Choroid plexus epithelial cell (primary cell): ENCODE measurements at places on chromosomes 12 and 14.

DNA sequence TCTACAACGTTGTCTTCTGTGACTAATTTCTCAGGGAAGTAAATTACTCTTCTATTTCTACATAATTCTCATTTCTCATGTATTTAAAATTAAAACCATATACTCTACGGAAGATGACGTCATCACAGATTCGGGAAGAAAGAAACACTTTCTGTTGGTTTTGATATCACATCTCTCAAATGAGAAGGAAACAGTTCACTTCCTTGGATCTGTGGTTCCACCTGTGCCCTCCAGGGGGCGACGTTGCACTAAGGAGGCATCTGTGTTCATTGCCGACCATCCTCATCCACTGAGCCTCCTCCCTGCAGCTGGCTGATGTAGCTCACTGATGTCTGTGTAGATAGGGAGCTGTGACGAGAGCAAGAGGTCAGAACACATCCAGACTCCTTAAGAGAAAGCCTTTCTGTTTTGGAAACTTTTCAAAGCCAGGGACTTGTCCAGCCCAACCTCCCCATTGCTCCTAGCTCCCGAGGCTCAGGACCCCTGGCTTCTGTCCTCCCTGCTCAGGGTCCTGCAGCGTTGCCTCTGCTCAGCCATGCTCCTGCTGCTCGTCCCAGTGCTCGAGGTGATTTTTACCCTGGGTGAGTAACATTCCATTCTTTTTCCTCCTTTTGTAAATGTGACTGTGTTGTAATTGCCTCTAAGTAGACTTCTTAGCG, 172.7 kb upstream of the OR4E1 start:
- peak; percentile 20 for DNase-seq

GRCh38 chr12:121255433-121255832, 41.1 kb downstream of the CAMKK2 start:
- DNase-seq: no peak

- peak; percentile 89 for DNase-seq
Observed at GRCh38 chr12:50732591-50732990, 31.3 kb upstream of the ATF1 start.

DNA sequence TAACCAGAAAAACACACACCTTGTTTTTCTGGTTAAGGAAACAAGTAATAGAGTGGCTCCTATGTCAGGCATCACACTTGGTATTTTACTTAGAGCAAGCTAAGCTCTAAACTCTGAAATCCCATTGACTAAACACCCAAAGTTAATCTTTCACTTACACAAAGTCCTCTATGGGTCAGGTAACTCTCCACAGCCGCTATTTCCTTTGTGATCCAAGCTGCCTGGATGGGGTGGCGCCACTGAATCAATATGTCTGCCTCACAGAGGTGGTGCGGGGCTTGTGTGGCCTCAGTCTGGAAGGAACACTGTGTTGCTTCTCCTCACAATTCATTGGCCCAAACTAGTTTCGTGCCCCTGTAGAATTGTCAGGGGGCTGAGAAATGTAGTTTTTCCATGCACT, 160.0 kb upstream of the E2F7 start:
- DNase-seq: no peak

DNA sequence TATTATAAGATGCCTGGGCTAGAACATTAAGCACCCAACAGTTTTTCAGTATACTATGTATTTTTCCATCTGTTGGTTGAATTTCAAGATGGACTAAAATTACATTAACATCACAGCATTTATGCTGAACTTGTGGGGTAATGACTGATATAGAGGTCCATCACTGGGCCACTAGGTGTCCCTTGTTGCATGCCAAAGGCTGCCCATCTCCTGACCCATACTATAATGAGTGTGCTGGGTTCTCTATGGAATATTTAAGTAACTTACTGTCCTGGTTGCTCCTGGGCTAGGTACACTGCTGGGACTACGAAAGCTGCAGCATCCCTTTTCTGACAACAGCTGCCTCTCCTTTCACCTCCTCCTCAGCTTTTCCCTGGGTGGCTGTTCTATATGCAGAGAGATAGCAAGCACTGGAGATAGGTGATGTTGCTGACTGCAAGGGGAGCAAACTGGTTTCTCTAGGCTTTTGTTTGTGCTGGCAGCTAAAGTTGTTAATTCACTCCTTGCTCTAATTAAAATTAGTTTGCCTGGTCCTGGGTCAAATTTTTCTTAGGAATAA, 138.6 kb upstream of the TRHDE start:
- peak; percentile 28 for DNase-seq

- no peak for DNase-seq
Observed at GRCh38 chr12:9948606-9949296, 16.6 kb upstream of the CLEC2A start.

- DNase-seq: peak; percentile 35
Observed at GRCh38 chr14:29858299-29858698, 69.3 kb downstream of the PRKD1 start.

- DNase-seq: no peak
Observed at GRCh38 chr12:79482921-79483320, 207.8 kb downstream of the PAWR start.

DNA sequence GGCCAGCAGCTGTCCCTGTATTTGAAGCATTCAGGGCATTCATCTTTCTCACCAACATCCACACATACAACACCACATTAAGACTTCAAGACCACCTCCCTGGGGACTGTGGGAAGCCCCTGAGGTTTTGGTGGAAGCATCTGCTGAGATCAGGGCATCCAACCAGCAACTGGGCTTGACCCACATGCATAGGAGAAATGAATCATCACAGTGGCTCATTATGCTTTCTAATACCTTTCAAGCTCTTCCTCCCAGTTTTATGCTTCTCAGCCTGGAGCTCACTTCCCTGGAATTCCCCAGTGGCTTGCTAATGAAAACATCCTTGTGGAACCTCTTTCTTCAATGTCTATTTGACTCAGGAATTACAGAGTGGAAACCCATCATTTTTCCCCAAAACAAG, 21.4 kb upstream of the CMKLR1 start:
- DNase-seq: peak; percentile 71

DNA sequence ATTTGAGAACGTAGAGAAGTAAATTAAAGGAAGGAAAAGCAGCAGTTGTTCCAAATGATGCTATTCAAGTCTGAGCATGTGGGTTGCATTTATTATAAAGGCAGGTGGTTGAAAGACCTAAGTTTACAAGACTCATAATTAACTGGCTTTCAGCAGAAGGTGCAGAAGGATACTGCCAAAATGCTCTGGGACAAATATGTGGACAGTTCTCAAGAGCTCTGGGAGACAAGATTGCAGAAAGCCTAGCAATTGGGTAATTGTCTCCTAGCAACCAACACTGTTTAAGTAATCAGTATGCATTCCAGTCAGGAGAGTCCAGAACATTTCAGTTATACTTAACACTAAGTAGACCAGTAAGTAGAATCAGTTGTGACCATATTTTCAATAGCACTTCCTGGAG, 131.5 kb downstream of the GPR135 start:
- peak; percentile 99 for DNase-seq

DNA sequence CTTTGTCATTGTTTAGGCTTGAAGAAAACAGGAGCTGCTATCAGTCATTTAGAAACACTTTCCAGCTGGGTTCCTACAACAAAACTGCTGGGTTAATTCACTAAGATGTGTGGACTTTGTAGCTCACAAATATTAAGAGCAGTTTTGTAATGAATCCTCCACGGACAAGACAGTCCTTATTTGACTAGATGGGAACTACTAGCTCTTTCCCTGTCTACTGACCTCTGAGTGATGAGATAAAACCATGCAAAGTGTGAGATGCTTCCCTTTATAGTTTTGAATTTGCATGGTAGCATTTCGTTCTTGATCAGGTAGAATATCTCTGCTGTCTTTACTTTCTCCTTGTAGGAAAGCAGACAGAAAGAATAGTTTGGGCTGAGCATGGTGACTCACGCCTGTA, 72.9 kb upstream of the STXBP6 start:
- DNase-seq: no peak

DNA sequence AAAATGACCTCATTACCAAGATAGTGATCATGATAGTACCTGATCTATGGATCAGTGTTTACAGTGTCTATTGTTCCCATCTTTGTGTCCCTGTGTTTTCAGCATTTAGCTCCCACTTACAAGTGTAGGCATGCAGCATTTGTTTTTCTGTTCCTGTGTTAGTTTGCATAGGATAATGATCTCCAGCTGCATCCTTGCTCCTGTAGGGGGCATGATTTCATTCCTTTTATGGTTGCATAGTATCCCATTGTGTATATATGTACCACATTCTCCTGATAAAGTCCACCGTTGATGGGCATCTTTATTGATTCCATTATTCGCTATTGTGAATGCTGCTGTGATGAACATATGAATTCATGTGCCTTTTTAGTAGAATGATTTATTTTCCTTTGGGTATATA, 215.4 kb upstream of the NAV3 start:
- peak; percentile 35 for DNase-seq

DNA sequence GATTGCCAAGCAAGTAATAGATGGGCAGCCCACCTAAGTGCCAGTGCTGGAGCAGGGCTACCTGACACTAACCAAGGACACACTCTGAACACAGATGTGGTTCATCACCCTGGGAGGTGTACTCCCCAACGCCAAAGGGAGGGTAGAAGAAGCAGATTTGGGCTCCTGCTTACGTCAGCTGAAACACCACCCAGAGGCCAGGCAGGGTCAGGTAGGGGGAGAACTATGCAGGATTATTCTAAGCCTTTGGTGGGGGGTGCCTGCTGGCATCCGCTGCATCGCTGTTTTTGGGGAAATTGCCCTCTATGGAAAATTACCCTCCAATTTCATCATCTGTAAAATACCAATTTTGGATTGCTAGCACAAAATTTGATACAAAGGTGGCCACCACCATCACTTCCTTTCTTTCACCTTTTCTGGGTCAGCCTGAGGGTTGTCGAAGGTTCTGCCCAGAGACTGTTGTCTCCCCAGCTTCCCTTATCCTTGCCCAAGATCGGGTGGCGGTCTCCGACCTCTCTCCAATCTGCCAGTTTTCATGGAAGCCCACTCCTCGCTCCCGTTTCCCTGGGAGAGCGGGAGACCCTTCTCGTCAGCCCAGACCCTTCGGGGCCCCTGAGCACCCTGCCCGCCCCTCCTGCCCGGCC, 535 bp downstream of the BIN2 start:
- DNase-seq: no peak

- no peak for DNase-seq
Observed at GRCh38 chr12:24955389-24955788, 6.5 kb upstream of the BCAT1 start.

DNA sequence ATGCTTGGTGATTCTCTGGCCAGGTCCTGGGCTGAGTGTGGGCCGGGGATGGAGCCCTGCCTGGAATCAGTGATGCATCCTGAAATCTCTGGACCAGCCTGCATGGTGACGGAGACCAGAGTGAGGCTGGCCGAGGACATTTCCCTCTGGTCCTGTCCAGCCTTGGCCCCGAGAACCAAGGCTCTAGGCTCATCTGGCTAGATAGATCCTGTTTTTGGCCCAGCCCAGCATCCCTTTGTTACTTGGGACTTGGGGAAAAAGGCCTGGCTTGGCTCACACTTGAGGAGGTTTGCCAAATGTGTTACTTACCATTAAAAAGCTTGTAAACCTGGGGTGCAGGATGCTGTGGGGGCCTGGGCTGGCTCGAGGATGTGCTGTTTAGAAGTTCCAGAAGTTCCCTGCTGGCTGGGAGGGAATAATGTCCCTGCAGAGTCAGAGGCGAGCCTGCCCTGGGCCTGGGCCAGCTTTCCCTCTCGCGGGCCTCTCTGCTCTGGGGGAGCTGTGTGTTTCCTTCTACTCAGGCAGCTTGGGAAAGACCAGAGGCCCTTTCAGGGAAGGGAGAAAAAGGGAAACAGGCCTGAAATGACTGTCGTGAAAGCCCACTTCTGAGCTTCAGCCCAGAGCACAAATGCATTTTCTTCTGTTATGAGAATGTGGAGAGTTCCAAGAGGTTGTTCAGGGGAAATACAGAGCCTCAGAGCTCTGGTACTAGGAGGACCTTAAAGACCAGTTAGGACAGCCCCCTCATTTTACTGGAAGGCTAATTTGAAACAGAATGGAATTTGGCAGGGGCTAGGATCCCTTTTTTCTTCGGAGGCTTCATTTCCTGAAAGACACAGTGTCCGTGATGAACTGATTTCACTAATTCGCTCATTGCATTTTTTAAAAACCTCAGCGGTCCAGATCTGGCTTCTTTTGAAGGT, 47.2 kb upstream of the CTDSP2 start:
- peak; percentile 95 for DNase-seq

DNA sequence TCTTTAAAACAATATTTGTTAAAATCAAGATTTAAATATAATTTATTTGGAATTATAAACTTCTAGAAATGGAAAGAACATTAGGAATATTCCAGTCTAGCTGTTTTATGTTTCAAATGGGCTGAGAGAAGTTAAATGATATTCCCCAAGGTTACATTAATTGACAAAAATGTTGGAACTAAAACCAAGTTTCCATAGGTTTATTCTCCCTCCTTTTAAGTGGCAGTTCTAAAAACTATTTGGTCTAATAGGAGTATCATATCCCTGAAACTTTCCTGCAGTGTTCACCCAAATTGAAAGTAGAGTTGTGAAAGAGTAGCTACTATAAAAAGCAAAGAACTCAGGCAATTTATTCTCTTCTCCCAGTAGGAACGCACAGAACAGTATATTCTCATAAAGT, 1185.5 kb downstream of the LRFN5 start:
- no peak for DNase-seq

DNA sequence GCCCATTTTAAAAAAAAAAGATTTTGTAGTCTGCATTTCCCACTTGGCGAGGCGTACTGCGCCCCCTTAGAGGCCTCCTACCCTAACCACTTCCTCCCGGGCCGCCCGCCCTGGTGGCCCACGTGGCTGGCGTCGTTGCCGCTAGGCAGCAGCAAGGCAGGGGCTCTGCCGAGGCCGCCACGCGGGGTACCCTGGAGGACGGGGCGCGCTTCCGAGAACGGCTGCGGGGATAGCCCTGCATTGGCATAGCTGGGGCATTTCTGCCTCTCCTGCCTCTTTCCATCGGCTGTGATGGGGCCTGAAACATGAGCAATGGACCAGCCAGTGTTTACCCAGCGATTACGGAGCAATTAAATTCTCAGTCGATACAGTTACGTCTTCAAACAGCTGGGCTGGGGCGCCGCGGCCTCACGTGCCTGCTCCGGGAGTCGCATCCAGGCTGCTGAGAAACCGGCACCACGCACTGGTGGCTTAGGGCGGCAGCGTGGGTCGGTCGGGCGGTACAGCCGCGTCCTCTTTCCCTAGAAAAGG, 38.0 kb downstream of the IQSEC3 start:
- DNase-seq: no peak

GRCh38 chr12:117188961-117189724, 1.1 kb downstream of the FBXO21 start:
- DNase-seq: peak; percentile 61

DNA sequence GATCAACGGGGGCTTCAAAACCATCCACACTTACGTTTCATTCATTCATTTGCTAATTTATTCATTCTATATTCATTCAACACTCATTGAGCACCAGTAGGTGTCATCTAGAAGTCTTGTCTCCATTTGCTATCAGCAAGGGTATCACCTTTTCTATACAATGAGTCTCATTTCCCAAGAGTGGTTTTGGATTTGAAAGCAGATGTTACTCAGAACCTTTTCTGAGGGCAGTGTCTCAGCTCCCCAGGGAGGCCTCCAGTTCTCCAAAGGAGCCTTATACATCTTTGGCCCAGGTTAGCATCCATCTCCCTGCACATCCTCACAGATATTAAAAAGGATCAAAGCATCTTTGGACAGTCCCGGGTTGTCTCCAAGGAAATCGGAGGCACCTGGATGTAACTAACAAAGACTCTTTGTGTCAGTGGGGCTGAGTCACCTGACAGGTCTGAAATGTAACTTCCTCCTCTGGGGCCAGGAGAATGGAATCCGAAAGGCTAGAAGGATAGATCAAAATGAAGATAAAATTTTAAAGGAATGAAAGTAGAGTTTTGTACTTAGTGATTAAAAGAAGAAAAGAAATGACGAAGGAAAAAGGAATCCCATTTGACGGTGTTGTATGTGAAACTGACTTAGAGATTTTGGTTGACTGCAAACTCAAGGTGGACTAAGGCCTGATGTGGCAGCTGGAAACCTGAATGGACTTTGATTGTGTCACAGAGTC, 103.0 kb downstream of the VCPKMT start:
- DNase-seq: no peak
